ENCODE measurements at places on chromosomes 7 and 10.

DNA sequence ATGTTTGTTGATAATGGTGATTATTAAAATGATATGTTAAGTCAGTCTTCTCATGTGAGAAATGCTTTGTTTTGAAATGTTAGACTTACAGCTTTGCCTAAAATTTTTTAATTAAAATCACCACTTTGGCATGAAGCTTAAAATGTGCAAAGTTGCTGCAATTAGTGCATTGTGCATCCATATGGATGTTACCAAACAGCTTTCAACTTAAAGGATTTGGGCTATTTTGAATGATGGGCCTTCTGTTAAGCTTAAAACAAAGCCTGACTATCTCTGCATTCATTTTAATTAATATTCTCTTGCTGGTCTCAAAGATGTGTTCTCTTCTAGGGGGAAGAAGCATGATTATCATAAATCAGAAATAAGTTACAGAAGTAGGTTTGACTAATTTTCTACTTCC, 64.6 kb upstream of the FZD1 start:
- no peak for DNase-seq

GRCh38 chr10:96311180-96311715, 7.0 kb downstream of the DNTT start:
- no peak for DNase-seq

- DNase-seq, result no peak
These were observed 167.3 kb downstream of the USP6NL start for GRCh38 chr10:11444155-11444530.

DNA sequence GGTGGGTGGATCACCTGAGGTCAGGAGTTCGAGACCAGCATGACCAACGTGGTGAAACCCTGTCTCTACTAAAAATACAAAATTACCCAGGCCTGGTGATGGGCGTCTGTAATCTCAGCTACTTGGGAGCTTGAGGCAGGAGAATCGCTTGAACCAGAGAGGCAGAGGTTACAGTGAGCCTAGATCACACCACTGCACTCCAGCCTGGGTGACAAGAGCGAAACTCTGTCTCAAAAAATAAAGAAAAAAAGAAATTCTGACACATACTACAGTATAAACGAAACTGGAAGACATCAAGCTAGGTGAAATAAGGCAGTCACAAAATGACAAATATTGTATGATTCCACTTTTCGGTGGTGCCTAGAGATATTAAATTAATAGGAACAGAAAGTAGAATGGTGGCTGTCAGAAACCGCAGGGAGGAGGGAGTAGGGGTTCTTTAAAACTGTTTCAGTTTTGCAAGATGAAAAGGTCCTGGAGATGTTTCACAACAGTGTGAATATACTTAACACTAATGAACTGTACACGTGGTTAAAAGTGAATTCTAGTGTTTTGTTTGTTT, 23.2 kb downstream of the PILRA start:
- DNase-seq, result peak; percentile 7

- DNase-seq, result no peak
These were observed 43.6 kb downstream of the TSPAN15 start for GRCh38 chr10:69494626-69495558.

- no peak for DNase-seq
These were observed 1040.9 kb downstream of the GRM8 start for GRCh38 chr7:126211875-126212274.

GRCh38 chr10:19815036-19815730, 1.0 kb upstream of the PLXDC2 start:
- no peak for DNase-seq

- DNase-seq, result no peak
These were observed 57.5 kb upstream of the CREB5 start for GRCh38 chr7:28354601-28355402.

DNA sequence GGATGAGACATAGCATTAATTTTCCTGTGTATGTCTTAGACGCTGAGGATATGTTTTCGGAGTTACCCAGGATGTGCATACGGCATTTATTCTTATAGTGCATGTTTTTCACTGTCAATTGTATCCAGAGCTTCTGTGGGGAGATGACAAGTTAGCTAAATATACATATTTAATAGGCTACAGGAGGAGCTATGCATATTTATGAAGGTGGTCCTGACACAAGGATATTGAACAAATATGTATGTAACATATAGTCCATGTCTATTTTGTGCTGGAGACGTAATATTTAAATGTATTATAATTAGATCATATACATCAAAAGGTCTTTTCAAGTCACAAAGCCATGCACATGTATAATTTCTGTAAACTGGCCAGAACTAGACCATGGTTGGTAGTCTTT, 16.0 kb downstream of the IL6 start:
- no peak for DNase-seq

GRCh38 chr7:37419496-37419895, 29.2 kb downstream of the ELMO1 start:
- DNase-seq, result no peak

DNA sequence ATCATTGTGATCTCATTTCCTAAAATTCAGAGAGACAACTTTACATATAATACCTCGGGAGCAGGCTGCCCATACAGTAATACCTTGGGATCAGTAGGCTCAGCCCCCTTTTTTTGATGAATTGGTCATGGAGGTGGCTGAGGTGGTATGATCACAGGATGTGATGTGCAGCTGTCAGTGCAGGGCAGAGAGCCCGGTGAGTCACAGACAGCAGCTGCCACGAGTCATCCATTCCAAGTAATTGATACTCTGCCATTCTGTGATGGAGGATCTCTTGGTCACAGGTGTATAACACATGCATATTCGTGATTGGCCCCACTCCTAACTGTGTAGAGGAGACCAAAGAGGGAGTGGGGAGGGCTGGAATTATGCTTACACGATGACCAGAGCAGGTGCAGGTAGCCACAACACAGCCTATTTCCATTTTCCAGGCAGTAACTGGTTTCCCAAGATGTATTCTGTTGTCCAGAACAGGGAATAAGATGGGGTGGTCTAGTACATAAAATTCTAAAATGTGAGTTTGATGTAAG, 14.1 kb downstream of the NRCAM start:
- no peak for DNase-seq

- DNase-seq, result no peak
These were observed 11.3 kb downstream of the COL26A1 start for GRCh38 chr7:101373812-101374614.
